Activated CD4-positive, alpha-beta memory T cell treated with anti-CD3 and anti-CD28 coated beads for 36 hours (primary cell): ENCODE measurements at places on chromosomes 7 and 10. TPM values are rescaled to one million over a fixed set of nuclear protein-coding genes. Genes with fewer than 3 reads are reported as not detected.

- peak; percentile 29 for DNase-seq
Measured at GRCh38 chr7:36391436-36392198, 2.0 kb downstream of the ANLN start.

- DNase-seq, result no peak
Measured at GRCh38 chr10:17657103-17657500, 13.2 kb downstream of the STAM start.

- DNase-seq, result no peak
Measured at GRCh38 chr10:112168733-112169132, 14.8 kb downstream of the GPAM start.

GRCh38 chr10:7969623-7970022 is 84.9 kb upstream of the GATA3 start:
- no peak for DNase-seq

DNA sequence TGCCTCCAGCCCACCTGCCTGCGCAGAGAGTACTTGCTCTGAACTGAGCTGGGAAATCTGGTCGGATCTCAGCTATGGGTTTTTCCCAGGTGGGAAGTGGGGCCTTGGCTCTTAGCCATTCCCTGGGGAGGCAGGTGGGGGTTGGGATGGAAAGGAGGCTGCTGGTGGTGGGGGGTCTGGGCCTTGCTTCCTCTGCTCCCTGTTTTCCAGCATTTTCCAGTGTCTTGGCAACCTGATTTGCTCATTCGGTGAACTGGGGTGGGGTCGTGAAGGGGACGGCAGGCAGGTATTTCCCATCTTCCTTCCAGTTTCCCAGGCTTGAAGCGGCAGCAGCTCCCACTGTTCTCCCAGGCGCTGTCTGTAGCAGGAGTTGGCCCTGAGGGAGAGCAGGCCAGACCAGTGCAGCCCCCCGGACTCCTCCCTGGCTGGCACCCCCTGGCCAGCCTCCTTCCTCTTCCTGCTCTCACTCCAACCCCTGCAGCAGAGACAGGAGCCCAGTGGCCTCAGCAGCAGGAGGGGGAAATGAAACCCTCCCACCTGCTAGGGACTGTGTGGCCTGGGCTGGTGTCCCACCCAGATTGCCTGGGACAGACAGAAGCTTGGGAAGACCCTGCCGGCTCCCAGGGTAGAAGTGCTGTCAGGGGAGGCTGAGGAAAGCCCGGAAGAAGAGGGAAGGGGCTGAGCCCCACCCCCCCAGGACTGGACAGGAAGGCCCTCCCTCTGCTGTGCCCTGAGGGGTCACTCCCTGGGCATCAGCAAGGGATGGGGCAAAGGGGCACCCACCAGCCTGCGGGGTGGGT is 6.6 kb downstream of the TRIM8 start:
- no peak for DNase-seq

DNA sequence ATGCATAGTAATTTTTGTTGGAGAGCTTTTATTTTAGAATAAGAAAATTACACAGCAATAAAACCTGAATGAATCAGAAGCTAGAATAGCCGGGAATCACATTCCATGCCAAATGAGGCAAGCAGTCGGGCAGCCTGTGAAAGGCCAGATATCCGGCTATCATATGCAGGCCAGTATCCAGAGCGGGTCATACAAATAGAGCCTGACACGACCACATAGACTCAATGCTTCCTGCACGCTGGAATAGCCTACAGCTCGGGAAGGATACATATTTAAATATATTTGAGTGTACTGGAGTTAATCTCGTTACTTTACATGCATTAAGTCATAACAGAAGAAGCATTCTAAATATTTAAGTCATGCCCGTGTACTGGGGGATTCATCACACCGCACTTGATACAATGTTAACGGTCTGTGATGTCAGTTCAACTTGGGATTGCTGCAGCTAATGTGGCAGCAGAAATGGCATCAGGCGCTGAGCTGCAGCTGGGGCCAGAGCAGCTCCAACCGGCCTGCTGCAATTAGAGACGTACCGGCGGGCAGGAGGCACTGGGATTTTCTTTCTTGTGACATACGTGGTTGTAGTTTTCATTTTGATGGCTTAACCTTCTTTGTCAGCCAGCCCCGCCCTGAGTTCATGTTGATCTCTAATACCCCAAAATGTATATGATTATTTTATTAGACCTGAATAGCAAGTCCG is 112.0 kb downstream of the EBF3 start:
- DNase-seq, result no peak

GRCh38 chr10:46092524-46093081 is 46.5 kb upstream of the MSMB start:
- no peak for DNase-seq

GRCh38 chr10:72174297-72174662 is 41.5 kb upstream of the ANAPC16 start:
- no peak for DNase-seq

DNA sequence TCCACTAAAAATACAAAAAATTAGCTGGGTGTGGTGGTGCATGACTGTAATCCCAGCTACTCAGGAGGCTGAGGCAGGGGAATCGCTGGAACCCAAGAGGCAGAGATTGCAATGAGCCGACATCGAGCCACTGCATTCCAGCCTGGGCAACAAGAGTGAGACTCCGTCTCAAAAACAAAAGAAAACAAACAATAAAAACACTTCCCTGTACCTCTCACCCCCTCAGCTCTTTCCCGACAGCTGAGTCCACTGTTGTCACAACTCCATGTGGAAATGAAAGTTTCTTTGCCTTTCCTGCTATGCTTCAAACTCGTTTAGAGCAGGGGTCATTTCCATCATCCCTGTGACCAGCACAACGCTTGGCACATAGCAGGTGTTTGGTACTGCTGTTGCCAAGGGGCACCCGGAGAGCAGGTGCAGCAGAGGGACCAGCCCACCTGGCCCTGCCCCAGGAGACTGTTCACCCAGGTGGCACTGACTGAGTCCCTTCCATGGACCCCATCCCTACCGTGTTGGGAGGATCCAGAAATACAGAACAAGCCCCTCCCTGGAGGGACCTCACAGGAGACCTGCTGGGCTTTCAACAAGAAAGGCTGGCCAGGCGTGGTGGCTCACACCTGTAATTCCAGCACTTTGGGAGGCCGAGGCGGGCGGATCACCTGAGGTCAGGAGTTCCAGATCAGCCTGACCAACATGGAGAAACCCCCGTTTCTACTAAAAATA is 4.9 kb downstream of the TMEM130 start:
- DNase-seq, result no peak

DNA sequence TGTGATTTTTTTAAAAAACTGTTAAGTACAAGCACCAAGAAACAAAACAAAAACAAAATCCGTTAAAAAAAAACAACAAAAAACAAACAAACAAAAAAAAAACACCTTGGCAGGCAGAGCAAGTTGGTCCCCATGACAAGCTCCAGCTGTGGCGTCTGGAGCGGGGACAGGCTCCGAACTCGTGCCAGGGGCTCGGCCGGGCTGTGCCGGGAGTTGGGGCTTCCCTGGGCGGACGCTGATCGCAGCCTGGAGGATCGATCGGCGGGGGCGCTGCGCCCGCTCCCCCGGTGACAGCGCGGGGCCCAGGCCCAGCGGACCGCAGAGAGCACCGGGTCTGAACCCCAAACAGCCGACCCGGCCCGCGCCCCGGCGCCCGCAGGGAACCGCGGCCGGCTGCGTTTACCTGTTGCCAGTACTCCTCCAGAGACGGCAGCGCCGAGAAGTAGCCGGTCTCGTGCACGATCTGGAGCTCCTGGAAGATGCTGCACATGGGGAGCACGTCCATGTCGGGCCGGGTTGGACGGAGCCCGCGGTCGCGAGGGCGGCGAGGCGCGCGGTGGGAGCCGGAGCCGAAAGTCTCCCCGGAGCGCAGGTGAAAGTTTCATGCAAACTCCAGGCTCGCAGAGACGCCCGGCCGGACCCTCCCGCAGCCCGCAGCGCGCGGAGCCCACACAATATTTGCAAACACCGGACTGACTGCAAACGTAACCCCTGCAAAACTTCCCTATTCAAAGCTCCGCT is at the start of gene KLF6:
KLF6 (minus strand) TSS at position 700 of the 741 bp plus-strand sequence; CDS start at position 505, 195 bp downstream.
- DNase-seq, result no peak

DNA sequence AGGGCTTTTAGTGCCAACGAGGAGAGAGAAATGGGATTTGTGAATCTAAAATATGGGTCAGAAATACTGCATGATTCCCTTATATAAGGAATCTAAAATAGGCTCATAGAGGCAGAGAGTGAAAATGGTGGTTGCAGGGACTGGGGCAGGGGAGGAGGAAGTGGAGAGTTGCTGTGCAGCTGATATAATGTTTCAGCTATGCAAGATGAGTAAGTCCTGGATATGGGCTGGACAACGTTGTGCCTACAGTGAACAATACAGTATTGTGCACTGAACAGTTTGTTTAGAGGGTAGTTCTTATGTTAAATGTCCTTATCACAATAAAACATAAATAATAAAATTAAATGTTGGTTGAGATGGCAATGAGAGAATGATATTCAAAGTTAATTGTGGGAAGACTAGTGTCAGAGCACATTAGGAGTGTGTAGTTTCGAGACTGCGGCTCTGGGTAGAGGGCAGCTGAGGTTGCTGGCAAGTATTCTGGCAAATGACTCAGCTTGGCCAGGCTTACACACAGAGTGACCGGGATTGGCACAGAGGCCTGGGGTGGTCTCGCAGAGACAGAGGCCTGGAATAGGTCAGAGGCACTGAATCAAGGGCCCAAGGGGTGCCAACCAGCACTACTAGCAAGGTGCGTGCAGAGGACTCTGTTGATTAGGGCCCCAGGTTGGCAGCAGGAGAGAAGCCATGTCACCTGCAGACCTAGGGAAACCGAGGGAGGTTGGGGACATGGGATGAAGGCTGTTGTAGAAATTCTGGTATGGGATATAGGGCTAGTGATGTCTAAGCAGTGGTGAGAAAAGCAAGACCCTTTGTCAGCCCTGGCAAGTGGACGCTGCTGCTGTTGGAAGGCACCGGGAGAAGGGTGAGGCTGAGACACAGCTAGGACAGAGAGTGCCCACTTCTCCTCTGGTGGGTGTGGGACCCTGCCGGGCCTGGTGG is 2.8 kb upstream of the DEPP1 start:
- DNase-seq, result no peak

DNA sequence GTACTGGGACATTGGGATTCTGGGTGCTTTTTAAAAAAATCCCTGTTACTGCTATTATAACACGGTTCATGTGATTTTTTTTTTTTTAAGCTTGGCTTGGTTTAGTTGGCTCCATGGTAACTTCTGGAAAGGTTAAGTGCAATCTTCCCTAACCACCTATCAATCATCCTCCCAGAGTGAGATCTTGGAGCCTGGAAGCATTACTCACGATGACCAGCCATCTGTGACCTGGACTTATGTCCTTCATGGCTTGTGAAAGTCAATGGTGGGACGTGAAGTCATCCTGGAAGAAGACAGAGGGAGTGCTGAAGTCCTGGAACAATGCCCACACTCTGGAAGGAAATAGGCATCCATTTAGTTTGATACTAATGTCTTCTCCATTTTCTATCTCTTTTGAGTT is 135.5 kb upstream of the FRMD4A start:
- DNase-seq, result no peak

DNA sequence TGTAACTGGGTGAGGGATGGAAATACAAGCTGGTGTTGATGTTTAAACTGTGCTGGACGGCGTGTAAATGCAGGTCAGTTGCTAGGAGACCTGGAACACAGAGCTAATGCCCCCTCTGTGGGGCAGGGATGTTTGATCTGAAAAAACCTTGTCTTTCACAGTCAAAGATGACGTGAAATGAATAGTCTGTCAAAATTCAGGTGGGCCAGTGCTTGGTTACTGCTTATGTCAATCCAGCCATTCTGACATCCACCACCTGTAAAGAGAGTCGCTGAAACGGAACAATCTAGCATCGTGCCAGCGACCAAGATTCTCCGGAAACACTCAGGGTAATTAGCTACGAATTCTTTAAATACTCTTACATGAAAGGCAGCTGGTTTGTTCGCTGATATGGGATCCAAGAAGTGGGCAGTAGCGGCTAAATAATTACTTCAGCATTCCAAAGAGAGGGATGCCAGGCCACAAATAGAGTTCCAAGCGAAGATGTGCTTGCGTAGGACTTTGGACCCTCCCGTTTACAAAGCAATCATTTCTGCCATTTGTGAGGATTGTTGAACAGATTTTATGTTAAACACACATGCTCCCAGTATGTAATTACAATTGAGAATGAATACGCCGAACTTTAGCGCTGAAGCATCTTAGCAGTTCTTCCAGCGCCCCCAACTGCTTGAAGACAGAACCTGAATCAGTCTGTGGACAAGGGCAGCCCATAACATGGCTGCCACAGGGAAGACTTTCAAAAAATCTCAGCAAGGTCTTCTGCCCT is 7.3 kb upstream of the ASB4 start:
- no peak for DNase-seq

DNA sequence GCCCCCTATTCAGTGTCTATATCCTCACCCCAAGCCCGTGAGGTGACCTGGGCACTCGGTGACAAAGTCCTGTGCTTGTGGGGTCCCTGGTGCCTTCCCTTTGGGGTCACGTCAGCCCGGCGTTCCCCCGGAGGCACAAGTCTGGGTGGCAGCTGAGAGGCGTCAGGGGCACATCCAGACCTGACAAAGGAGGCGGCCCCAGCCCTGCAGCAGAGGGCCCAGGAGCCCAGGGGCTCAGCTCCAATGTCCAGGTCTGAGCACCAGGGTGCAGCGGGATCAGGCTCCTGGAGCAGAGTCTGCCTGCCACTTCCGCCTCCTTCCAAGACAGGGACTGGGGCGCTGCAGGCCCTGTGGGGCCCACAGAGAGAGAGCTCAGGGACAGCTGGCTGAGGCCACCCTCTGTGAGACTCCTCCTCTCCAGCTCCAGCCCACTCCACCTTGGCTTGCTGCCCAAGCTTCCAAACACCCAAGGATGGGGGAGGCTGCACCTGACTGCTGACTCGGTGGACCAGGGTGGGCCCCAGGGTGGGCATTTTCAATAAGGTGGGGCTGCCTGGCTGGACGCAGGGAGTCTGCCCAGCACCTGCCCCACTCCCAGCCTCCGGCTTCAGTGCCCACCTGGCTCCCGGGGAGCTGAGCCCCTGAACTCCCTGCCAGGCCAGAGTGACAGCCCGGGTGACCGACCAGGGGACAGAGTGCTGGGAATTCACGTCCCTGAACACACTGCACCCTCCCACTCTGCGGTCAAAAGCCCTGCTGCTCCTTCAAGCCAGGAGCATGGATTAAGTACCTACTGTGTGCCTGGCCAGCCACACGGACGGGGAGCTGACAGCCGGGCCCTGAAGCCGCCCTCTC is 1.0 kb upstream of the KNDC1 start:
- DNase-seq, result no peak

DNA sequence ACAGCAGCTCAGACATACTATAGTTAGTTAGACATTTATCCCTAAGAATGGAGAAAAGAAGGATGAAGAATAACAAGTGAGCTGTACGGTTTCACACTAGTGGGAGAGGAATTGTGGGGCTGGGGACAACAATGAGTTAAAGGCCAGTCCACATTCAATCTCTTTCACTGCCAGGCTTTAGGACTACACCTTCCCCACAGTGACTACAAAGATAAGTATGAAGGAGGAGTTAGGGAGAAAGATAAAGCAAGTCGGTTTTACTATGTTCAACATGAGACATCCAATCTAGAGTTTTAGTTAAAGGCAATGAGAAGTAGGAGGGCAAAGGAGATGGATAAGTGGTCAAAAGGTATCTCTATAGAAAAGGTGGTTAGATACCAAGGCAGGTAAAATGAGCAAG is 16.3 kb downstream of the ARHGAP12 start:
- no peak for DNase-seq

CBX3 gene
- total RNA-seq, result 278 TPM

LEP gene
- not detected for total RNA-seq

HEPACAM2 gene
- total RNA-seq, result not detected

MALRD1 gene
- not detected for total RNA-seq

FGFBP3 gene
- total RNA-seq, result 1.2 TPM

FRMD4A gene
- total RNA-seq, result 1.7 TPM

ZSCAN25 gene
- 20.3 TPM for total RNA-seq

CLCN1 gene
- not detected for total RNA-seq

NPFFR1 gene
- 0.02 TPM for total RNA-seq

CDNF gene
- 1.6 TPM for total RNA-seq

MMP21 gene
- total RNA-seq, result not detected
